Sigmoid colon (tissue), 7 donors: ENCODE measurements at places on chromosomes 16 and 17. TPM values are rescaled to one million over a fixed set of nuclear protein-coding genes. Genes with fewer than 3 reads are reported as not detected.

- H3K4me1 ChIP-seq, result no peaks in the 10 kb centered on the region
- H3K27me3 ChIP-seq, result no peaks in the 10 kb centered on the region
- DNase-seq, result no peak
- no peak overlapping the region for H3K27ac ChIP-seq
- H3K4me3 ChIP-seq, result no peak overlapping the region
- H3K36me3 ChIP-seq, result no peaks in the 10 kb centered on the region
These were observed 21.4 kb downstream of the TRIM16 start for GRCh38 chr17:15662681-15663080.

The SAMD14 gene
- total RNA-seq, result 0.71 TPM

DNA sequence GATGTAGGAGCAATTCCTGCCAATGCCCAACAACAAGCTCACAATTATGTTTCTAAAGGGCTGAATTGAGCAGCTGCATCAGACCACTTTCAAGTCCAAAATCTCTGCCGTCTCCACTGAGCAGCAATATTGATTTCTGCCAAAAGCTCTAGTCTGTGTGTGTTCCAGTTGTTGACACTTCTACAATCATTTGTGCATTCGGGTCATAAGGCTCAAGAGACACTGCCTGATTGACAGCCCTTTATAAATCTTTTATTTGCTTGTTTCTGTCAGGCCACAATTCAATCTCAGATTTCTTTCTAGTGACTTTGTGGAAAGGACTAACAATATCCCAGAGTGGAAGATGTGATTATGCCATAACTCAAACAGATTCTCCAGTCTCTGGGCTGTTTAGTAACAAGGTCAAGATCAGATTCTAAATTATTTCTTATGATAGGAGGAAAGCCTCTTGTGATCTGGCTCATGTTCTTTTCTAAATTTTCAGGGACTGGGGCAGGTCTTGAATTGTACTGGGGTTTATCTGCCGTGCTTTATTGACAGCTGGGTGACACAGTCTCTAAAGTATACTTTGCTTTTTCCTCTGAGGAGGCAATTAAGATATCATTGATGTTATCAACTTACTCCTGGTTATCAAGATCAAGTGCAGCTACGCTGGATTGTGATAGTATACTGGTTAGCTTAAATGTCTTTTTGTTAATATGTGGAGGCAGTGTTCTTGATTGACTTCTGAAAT, 377.1 kb downstream of the CNTNAP4 start:
- H3K4me3 ChIP-seq, result no peak overlapping the region
- no peak overlapping the region for H3K27ac ChIP-seq
- no peak for DNase-seq
- no peaks in the 10 kb centered on the region for H3K4me1 ChIP-seq
- no peaks in the 10 kb centered on the region for H3K36me3 ChIP-seq

GRCh38 chr16:10878644-10879501, 1.9 kb downstream of the CIITA start:
- H3K36me3 ChIP-seq, result no peaks in the 10 kb centered on the region
- H3K4me3 ChIP-seq, result peak overlapping the region; percentile 54
- DNase-seq, result peak; percentile 70
- H3K27ac ChIP-seq, result no peak overlapping the region
- H3K4me1 ChIP-seq, result peaks cover 15% of the 10 kb centered on the region

DNA sequence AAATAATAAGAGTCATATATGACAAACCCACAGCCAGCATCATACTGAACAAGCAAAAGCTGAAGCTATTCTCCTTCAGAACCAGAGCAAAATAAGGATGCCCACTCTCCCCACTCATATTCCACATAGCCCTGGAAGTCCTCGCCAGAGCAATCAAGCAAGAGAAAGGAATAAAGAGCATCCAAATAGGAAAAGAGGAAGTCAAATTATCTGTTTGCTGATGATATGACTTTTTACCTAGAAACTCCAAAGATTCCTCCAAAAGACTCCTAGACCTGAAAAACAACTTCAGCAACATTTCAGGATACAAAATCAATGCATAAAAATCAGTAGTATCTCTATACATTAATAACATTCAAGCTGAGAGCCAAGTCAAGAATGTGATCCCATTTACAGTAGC, 217.5 kb downstream of the ABCC12 start:
- no peak for DNase-seq
- no peaks in the 10 kb centered on the region for H3K36me3 ChIP-seq
- H3K27me3 ChIP-seq, result no peaks in the 10 kb centered on the region
- H3K4me1 ChIP-seq, result no peaks in the 10 kb centered on the region
- no peak overlapping the region for H3K4me3 ChIP-seq

The KAT8 gene
- total RNA-seq, result 64.0 TPM

GRCh38 chr17:31858642-31859486, at the start of gene COPRS:
Gene COPRS (minus strand): TSS chr17:31859244. CDS start chr17:31859199, 45 bp downstream.
- peak; percentile 96 for DNase-seq
- H3K4me1 ChIP-seq, result no peaks in the 10 kb centered on the region
- H3K27ac ChIP-seq, result peak within 1 kb of the TSS; percentile 88
- peak within 1 kb of the TSS; percentile 65 for H3K4me3 ChIP-seq

DNA sequence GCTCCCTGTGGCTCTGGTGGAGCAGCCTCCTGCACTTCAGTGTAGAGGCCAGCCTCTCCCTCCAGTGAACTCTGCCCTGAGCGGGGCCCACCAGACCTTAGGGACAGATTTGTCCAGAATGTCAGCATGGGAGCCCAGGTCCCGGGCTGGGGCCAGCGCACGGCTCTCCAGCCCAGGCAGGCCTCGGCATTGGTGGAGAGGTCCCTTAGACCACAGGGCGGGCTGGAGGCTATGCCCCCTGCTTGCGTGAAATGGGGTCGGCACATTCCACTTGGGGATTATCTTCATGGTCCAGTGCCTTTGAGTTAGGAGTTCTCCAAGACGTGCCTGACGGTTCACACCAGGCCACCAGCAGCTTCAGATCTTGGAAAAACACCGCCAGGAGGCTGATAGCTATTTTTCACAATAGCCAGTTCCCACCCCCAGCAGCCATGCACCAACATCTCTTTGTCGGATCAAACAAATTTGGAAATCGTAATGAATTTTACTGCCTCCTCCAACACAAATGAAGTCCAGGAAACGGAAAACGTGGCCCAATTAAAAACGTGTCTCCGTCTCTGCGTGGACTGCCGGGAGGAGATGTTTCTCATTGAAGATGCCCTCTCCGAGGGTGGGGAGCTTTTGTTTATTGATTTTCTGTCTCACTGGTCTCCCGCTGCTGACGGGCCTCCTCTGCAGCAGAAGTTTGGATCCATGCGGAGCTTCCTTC, 110.0 kb upstream of the CIBAR2 start:
- peaks cover 29% of the 10 kb centered on the region for H3K4me1 ChIP-seq
- no peak for DNase-seq
- no peak overlapping the region for H3K27ac ChIP-seq

The ITGA3 gene
- 19.9 TPM for total RNA-seq

The MYH2 gene
- 0.14 TPM for total RNA-seq

DNA sequence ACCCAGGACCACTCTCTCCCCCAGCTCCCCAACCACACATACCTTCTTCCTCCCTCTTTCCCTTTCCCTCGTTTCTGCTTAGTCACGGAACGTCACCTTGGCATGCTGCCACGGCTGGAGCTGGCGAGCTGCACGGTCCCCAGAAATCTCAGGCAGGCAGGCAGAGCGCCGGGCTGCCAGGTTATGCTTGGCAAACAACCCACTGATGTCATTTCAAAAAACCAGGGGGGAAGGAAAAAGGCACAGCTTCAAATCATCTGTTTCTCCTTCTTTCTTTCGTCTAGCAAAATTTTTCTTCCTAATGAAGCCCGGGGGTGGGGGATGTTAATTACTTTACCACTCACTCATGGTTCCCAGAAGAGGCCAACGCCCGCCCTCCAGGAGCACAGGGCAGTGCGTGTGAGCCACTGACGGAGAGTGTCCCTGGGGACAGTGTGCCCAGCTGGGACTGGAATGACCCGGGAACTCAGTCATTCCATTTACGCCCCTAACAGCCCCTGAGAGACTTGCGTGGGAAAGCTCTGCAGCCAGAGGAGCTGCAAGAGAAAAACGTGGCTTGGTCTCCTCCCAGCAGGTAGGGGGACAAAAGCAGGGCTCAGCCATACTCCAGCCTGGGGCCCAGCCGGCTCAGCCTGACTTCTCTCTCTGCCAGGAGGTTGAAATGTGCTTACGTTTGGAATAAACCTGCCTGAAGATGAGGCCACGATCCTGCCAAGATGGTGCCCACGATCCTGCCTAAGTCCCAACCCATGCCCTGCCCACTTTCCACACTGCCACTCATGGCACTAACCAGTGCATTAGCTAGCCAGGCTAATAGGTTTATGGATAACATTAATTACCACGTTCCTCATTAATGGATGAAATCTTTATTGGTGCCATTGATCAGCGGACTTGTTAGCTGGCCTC, 198.9 kb downstream of the ZFHX3 start:
- H3K27ac ChIP-seq, result peak overlapping the region; percentile 79
- no peaks in the 10 kb centered on the region for H3K27me3 ChIP-seq
- H3K4me1 ChIP-seq, result peaks cover 53% of the 10 kb centered on the region
- peak; percentile 94 for DNase-seq
- peak overlapping the region; percentile 13 for H3K4me3 ChIP-seq

GRCh38 chr17:44828919-44829522, 1.1 kb downstream of the GJC1 start:
- peak overlapping the region; percentile 99 for H3K27ac ChIP-seq
- no peak for DNase-seq
- H3K4me3 ChIP-seq, result peak overlapping the region; percentile 87
- no peaks in the 10 kb centered on the region for H3K36me3 ChIP-seq

DNA sequence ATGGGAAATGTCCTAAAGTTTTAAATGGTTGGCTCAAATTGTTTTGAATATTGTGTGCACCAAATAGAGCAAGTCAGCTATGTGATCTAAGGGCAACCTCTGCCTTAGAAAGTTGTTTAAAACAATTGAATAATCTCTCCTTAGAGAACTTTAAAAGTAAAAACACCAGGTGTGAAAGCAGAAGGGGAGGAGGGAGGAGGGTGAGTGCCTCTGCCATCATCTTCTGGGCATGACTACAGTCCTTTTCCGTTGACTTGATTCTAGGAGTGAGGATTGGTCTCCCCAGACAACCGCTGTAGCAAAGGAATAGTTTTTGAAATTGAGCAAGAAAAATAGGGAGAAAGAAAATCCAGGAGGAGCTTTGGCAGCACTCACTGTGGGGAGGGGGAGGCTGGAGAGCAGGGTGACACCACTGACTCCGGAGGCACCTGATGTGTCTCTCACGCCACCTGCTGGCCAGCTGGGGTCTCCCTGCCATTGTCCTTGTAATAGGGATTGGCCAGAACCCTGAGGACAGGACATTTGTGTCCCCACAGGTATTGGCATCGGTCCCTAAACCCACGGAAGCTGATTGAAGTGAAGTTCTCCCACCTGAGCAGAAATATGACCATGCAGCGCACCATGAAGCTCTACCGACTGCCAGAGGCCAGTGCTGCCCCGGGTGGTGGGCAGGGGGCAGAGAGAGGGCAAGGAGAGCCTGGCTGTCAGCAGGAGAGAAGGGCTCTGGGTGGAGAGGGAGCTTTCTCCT, 33.3 kb downstream of the PLCD3 start:
- peak; percentile 97 for DNase-seq
- H3K27me3 ChIP-seq, result no peaks in the 10 kb centered on the region
- no peak overlapping the region for H3K4me3 ChIP-seq
- H3K4me1 ChIP-seq, result peaks cover 25% of the 10 kb centered on the region

- no peak for DNase-seq
- peaks cover 9% of the 10 kb centered on the region for H3K4me1 ChIP-seq
- peaks cover 96% of the 10 kb centered on the region for H3K27me3 ChIP-seq
- H3K4me3 ChIP-seq, result no peak overlapping the region
- H3K36me3 ChIP-seq, result no peaks in the 10 kb centered on the region
These were observed 835 bp downstream of the FBXL16 start for GRCh38 chr16:704552-705380.

The ACSM2A gene
- total RNA-seq, result not detected

GRCh38 chr17:40110026-40110845, 9.8 kb upstream of the NR1D1 start:
- peaks cover 96% of the 10 kb centered on the region for H3K4me1 ChIP-seq
- H3K27me3 ChIP-seq, result no peaks in the 10 kb centered on the region
- peak; percentile 78 for DNase-seq
- no peaks in the 10 kb centered on the region for H3K36me3 ChIP-seq

The COX6A2 gene
- total RNA-seq, result not detected

- H3K4me1 ChIP-seq, result no peaks in the 10 kb centered on the region
- no peak overlapping the region for H3K4me3 ChIP-seq
- DNase-seq, result no peak
- H3K36me3 ChIP-seq, result no peaks in the 10 kb centered on the region
- no peak overlapping the region for H3K27ac ChIP-seq
- H3K27me3 ChIP-seq, result no peaks in the 10 kb centered on the region
These were observed 101.2 kb downstream of the YPEL2 start for GRCh38 chr17:59432657-59433056.

The TSNAXIP1 gene
- total RNA-seq, result 2.0 TPM

The PRSS36 gene
- 0.83 TPM for total RNA-seq

- H3K27ac ChIP-seq, result no peak overlapping the region
- no peaks in the 10 kb centered on the region for H3K4me1 ChIP-seq
- H3K4me3 ChIP-seq, result no peak overlapping the region
- no peaks in the 10 kb centered on the region for H3K27me3 ChIP-seq
- peaks cover 58% of the 10 kb centered on the region for H3K36me3 ChIP-seq
- no peak for DNase-seq
These were observed 22.3 kb downstream of the TCF25 start for GRCh38 chr16:89895482-89896250.

The KRT33B gene
- not detected for total RNA-seq

DNA sequence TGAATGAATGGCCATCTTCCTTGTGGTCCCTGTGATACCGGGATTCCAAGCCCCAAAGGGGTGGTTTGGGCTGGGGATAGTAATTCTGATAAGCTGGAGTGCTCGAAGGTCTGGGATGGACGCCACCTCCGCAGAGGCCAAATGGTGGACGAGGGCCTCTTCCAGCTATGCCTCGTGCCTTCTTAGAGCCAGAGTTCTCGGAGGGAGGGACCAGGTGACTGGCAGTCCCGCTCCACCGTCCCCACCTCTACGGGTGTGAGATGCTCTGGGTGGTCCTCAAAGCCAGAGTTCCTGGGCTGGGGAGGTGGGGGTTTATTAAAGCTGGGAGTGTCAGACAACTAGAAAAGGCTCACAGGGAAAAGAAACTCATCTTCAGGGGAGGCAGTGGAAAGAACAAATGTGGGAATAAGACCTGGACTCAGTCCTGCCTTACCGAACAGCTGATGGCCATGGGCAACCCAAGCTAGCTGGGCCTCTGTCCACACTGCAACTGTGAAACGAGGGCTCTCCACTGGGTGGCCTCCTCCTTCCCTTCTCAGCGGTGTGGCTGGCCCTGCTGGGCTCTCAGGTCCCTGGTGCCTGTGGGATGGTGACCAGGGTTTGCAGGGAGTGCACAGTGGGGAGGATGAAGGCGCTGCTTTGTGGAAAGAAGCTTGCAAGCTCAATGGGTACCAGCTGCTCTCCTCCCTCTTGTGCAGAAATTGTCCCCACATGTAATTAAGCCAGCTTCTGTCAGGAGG, 75.2 kb downstream of the N4BP1 start:
- DNase-seq, result peak; percentile 63
- H3K27me3 ChIP-seq, result no peaks in the 10 kb centered on the region
- no peaks in the 10 kb centered on the region for H3K36me3 ChIP-seq

GRCh38 chr17:17151541-17151940, 54.6 kb downstream of the PLD6 start:
- H3K27me3 ChIP-seq, result no peaks in the 10 kb centered on the region
- peaks cover 35% of the 10 kb centered on the region for H3K36me3 ChIP-seq
- H3K4me1 ChIP-seq, result peaks cover 26% of the 10 kb centered on the region
- H3K27ac ChIP-seq, result peak overlapping the region; percentile 73
- DNase-seq, result no peak

The CACNG5 gene
- not detected for total RNA-seq
